ENCODE measurements at places on chromosomes 5 and 9. TPM values are rescaled to one million over a fixed set of nuclear protein-coding genes. Genes with fewer than 3 reads are reported as not detected.

DNA sequence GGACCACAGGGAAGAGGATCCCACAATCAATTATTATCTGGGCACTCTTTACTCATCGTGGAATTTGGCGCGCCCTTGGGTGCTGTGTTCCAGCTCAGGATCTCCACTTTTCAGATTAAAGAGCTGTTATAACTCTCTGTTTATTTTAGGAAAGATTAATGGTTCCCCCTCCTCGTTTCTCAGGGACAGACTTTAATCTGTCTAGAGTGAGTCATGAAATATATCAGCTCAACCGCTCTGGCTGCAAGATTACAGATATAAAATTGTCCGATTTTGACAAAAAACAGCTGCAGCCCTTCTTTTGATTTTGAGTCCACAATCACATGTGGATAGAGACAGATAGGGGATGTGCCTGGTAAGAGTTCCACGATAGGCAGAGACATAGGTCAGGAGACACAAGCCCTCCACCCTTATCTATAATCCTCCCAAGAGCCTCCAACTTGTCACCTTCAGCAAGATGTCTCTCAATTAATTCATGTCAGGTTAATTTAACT is 77.6 kb upstream of the ANKRD55 start:
- H3K4me1 ChIP-seq, result no peaks in the 10 kb centered on the region
- no peak overlapping the region for H3K4me3 ChIP-seq
- no peak for DNase-seq
- H3K36me3 ChIP-seq, result no peaks in the 10 kb centered on the region
- H3K27me3 ChIP-seq, result no peaks in the 10 kb centered on the region

- DNase-seq, result no peak
- no peak overlapping the region for H3K4me3 ChIP-seq
- H3K4me1 ChIP-seq, result no peaks in the 10 kb centered on the region
- H3K27ac ChIP-seq, result no peak overlapping the region
- H3K27me3 ChIP-seq, result no peaks in the 10 kb centered on the region
Measured at GRCh38 chr5:168978015-168978414, 322.9 kb downstream of the SLIT3 start.

DNA sequence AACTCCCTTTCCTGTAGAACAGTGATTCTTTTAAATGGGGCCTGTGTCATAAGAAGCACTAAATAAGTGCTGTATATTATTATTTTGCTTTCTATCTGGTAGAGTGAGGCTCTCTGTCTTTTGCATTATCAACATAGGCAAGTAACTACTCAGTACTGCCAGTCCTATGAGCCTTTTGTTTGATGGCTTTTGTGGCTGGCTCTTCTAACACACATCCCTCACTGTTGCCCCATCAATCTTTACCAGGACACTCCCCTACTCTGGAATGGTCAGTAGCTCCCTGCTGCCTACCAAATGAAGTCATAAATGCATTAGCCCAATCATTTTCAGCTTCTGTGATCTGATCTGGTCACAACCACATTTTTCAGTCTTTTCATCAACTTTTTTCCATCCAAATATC is 137.6 kb downstream of the INSYN2B start:
- no peaks in the 10 kb centered on the region for H3K27me3 ChIP-seq
- no peak overlapping the region for H3K27ac ChIP-seq
- H3K4me1 ChIP-seq, result no peaks in the 10 kb centered on the region
- H3K4me3 ChIP-seq, result no peak overlapping the region

Gene TMEM252
- not detected for total RNA-seq

Gene C9orf40
- 9.2 TPM for total RNA-seq

GRCh38 chr5:112907166-112907631 is 14.8 kb downstream of the REEP5 start:
- DNase-seq, result no peak
- H3K4me3 ChIP-seq, result no peak overlapping the region
- peaks cover 27% of the 10 kb centered on the region for H3K36me3 ChIP-seq
- no peaks in the 10 kb centered on the region for H3K27me3 ChIP-seq
- H3K27ac ChIP-seq, result no peak overlapping the region

- no peak overlapping the region for H3K27ac ChIP-seq
- no peak for DNase-seq
- H3K4me3 ChIP-seq, result no peak overlapping the region
- H3K4me1 ChIP-seq, result no peaks in the 10 kb centered on the region
- H3K27me3 ChIP-seq, result no peaks in the 10 kb centered on the region
Measured at GRCh38 chr9:89579741-89580385, 24.9 kb upstream of the GADD45G start.

- no peak for DNase-seq
- no peaks in the 10 kb centered on the region for H3K36me3 ChIP-seq
- H3K4me1 ChIP-seq, result peaks cover 62% of the 10 kb centered on the region
- H3K4me3 ChIP-seq, result no peak overlapping the region
- peak overlapping the region; percentile 95 for H3K27ac ChIP-seq
Measured at GRCh38 chr5:125408448-125409233, 662.2 kb upstream of the ZNF608 start.

Gene GABRA1
- total RNA-seq, result not detected

DNA sequence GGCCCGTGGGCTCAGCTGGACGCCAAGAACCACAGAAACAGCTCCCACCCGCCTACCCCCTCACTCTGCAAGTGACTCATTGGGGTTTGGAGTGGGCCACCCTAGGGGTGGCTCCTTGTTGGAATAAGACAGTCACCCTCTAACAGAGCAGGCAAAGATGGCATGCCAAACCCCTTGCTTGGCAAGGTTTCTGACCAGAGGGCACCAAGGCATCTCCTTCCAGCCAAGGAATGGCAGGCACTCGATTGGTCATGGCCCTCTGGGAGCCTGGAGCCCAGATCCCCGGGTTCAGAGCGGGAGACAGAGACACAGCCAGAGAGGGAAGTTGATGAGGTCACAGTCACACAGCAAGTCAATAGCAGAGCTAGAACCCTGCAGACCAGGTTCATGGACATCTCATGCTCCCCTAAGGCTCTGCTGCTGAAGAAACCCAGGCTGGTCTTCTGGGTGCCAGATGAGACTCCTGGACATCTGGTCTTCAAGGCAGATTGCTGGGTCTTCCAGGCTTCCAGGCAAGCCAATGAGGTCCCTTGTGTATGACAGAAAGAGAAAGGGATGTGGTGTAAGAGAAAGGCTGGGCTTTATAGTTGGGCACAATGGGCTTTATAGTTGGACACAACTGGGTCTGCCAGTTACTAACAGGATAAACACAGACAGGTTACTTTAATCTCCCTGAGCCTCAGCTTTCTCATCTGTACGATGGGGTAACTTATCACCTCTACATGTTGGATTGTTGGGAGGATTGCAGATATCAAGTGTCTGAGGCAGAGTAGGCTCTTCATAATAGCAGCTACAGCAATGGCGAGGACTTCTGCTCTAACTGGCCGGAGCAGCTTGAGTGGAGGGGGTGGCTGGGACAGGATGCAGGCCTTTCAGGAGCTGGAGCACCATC is 23.3 kb upstream of the KIF12 start:
- H3K27me3 ChIP-seq, result no peaks in the 10 kb centered on the region
- no peak overlapping the region for H3K4me3 ChIP-seq
- no peak for DNase-seq
- H3K36me3 ChIP-seq, result no peaks in the 10 kb centered on the region
- H3K27ac ChIP-seq, result no peak overlapping the region

Gene GABBR2
- total RNA-seq, result 6.3 TPM

DNA sequence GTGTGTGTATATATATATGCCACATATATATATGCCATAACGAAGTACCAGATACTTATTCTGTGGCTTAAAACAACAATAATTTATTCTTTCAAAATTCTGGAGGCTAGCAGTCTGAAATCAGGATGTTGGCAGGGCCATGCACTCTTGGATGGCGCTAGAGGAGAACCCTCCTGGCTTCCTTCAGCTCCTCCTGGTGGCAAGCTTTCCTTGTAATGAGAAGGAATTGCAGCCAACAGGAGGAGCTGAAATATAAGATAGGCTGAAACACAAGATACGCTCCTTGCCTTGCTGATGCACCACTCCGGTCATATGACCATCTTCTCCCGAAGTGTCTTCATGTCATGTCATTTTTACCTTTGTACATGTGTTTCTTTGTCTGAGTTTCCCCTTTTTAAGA is 368.1 kb upstream of the CTNND2 start:
- H3K4me1 ChIP-seq, result no peaks in the 10 kb centered on the region
- no peak overlapping the region for H3K27ac ChIP-seq
- H3K36me3 ChIP-seq, result no peaks in the 10 kb centered on the region

Gene APBB3
- 28.6 TPM for total RNA-seq

Gene ROPN1L
- 3.0 TPM for total RNA-seq

DNA sequence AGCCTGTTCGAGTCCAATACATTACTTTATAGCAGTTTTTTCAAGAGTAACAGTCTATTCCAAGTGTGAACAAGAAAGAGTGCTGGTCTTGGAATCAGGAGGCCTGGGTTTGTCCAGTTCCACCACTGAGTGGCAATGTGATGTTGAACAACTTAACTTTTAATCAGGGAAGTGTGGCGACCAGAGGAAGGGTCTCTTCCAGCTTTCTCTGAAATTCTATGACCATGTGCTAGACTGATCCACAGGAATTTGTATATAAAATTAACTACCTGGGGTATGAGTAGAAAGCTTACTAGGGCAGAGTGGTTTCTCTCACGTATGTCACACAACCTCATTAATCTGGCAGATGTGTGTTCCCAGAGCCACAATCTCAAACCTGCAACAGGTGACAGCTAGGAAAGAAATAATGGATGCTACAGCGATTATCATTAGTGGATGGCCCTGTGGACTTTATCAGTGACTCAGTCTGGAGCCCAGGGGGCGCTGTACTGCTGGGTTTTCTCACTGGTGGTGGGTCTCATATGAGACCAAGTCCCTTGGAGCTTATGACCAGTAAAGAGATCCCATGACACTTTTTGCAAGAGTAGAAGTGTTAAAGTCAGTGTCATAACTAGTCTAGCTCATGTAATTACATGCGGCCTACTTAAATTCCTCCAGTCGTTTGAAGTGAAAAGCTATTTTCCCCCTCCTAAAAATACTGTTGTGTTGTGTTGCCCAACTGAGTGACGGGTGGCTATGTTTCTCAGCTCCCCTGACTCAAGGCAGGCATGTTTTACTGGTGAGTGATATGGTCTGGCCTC is 116.5 kb downstream of the GDNF start:
- no peaks in the 10 kb centered on the region for H3K4me1 ChIP-seq
- no peak overlapping the region for H3K4me3 ChIP-seq
- no peaks in the 10 kb centered on the region for H3K36me3 ChIP-seq
- no peaks in the 10 kb centered on the region for H3K27me3 ChIP-seq
- no peak overlapping the region for H3K27ac ChIP-seq

GRCh38 chr5:14417792-14418765 is 163.5 kb upstream of the OTULINL start:
- no peak overlapping the region for H3K27ac ChIP-seq
- peaks cover 69% of the 10 kb centered on the region for H3K36me3 ChIP-seq
- H3K27me3 ChIP-seq, result no peaks in the 10 kb centered on the region
- H3K4me1 ChIP-seq, result no peaks in the 10 kb centered on the region
- no peak overlapping the region for H3K4me3 ChIP-seq

GRCh38 chr5:160508780-160509361 is 87.2 kb downstream of the PTTG1 start:
- peaks cover 5% of the 10 kb centered on the region for H3K4me1 ChIP-seq
- no peaks in the 10 kb centered on the region for H3K27me3 ChIP-seq
- no peak overlapping the region for H3K27ac ChIP-seq
- no peak overlapping the region for H3K4me3 ChIP-seq
- H3K36me3 ChIP-seq, result no peaks in the 10 kb centered on the region
- DNase-seq, result peak; percentile 84

DNA sequence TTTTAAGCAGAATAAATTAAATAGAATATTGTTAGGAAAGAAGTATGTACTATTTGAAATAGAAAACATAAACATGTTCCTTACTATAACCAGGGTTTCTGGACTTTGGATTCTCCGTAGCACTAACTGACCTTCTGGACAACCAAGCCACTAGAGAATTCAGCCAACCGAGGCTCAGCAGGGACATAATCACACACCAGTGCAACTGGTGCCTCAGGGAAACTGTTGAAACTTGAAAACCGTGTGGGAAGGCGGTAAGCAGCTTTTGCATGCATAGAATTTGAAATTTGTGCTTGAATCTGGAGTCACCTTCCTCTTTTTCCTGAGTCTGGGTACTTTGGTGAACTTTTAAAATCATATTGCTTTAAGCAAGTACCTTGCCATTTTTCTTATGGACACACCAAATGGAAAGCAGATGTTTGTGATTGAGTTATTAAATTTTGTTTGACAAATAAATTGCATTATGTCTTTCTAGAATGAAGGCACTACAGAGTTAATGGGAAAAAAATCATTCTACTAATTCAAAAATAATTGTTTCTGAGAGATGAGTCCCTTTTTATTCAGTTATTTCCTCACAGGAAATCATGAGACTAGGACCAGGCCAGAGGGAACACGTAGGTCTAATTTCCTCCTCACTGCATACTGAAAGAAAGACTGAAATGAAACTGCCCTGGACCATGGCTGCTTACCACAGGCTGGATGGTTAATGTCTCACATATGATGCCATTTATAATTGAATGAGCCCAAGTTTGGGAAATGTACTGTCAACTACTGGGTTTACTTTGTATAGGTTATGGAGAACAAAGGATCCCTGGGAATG is 20.6 kb upstream of the SCAMP1 start:
- no peaks in the 10 kb centered on the region for H3K4me1 ChIP-seq
- no peaks in the 10 kb centered on the region for H3K27me3 ChIP-seq
- H3K36me3 ChIP-seq, result no peaks in the 10 kb centered on the region
- H3K27ac ChIP-seq, result no peak overlapping the region
- no peak for DNase-seq
- H3K4me3 ChIP-seq, result no peak overlapping the region

Gene ADAMTS2
- total RNA-seq, result 0.13 TPM

Gene RALGPS1
- 7.2 TPM for total RNA-seq

GRCh38 chr5:162842727-162843126 is 594.7 kb upstream of the CCNG1 start:
- H3K27me3 ChIP-seq, result no peaks in the 10 kb centered on the region
- H3K4me3 ChIP-seq, result no peak overlapping the region
- no peak overlapping the region for H3K27ac ChIP-seq

- no peaks in the 10 kb centered on the region for H3K4me1 ChIP-seq
- no peaks in the 10 kb centered on the region for H3K36me3 ChIP-seq
- no peak overlapping the region for H3K4me3 ChIP-seq
- no peak overlapping the region for H3K27ac ChIP-seq
Measured at GRCh38 chr5:95850391-95850894, 27.9 kb upstream of the GLRX start.

- H3K4me3 ChIP-seq, result no peak overlapping the region
- no peaks in the 10 kb centered on the region for H3K27me3 ChIP-seq
- H3K36me3 ChIP-seq, result no peaks in the 10 kb centered on the region
- no peak for DNase-seq
- H3K4me1 ChIP-seq, result no peaks in the 10 kb centered on the region
- H3K27ac ChIP-seq, result peak overlapping the region; percentile 35
Measured at GRCh38 chr5:38766151-38766550, 79.7 kb upstream of the OSMR start.

DNA sequence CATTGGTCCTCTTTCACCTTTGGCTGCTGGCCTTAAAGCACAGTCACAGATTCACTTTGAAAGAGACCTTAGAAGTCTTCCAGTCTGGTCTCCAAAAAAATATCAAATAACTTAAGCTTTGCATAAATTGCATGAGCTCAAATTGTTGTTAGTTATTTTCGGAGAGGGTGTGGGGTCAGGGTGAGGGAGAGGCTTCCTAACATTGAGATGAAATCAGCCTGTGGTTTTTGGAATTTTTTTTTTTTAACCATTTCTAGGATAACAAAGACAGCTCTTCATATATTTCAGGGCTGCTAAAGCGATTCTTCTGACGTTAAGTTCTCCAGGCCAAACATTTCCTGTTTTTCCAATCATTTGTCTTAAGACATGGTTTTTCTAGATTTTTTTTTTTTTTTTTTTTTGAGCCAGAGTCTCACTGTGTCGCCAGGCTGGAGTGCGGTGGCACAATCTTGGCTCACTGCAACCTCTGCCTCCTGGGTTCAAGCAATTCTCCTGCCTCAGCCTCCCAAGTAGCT is 4.5 kb downstream of the OCLN start:
- H3K36me3 ChIP-seq, result no peaks in the 10 kb centered on the region
- DNase-seq, result no peak
- peaks cover 66% of the 10 kb centered on the region for H3K4me1 ChIP-seq
- no peaks in the 10 kb centered on the region for H3K27me3 ChIP-seq
- no peak overlapping the region for H3K4me3 ChIP-seq

Data from Panc1 (cell line).